Body of pancreas (tissue), 4 donors: ENCODE measurements at places on chromosomes 5 and 9. TPM values are rescaled to one million over a fixed set of nuclear protein-coding genes. Genes with fewer than 3 reads are reported as not detected.

- peaks cover 9% of the 10 kb centered on the region for H3K4me1 ChIP-seq
- H3K4me3 ChIP-seq, result no peak overlapping the region
- no peak for DNase-seq
- H3K27ac ChIP-seq, result no peak overlapping the region
- H3K27me3 ChIP-seq, result no peaks in the 10 kb centered on the region
Observed at GRCh38 chr5:146699138-146699537, 179.4 kb downstream of the PPP2R2B start.

GRCh38 chr5:124200381-124200780 lies 546.1 kb downstream of the ZNF608 start:
- no peaks in the 10 kb centered on the region for H3K36me3 ChIP-seq
- no peaks in the 10 kb centered on the region for H3K27me3 ChIP-seq
- no peak overlapping the region for H3K27ac ChIP-seq
- no peak for DNase-seq
- H3K4me3 ChIP-seq, result no peak overlapping the region
- H3K4me1 ChIP-seq, result no peaks in the 10 kb centered on the region

- no peaks in the 10 kb centered on the region for H3K36me3 ChIP-seq
- peak; percentile 36 for DNase-seq
- H3K4me1 ChIP-seq, result peaks cover 20% of the 10 kb centered on the region
- peak overlapping the region; percentile 50 for H3K27ac ChIP-seq
- no peak overlapping the region for H3K4me3 ChIP-seq
Observed at GRCh38 chr5:123875561-123876275, 363.7 kb downstream of the CSNK1G3 start.

GRCh38 chr9:130345897-130346385 lies 80.4 kb downstream of the HMCN2 start:
- no peak for DNase-seq
- no peak overlapping the region for H3K4me3 ChIP-seq
- no peaks in the 10 kb centered on the region for H3K27me3 ChIP-seq
- H3K36me3 ChIP-seq, result no peaks in the 10 kb centered on the region
- H3K27ac ChIP-seq, result no peak overlapping the region
- H3K4me1 ChIP-seq, result no peaks in the 10 kb centered on the region

Gene SPATA6L
- total RNA-seq, result 10.9 TPM

DNA sequence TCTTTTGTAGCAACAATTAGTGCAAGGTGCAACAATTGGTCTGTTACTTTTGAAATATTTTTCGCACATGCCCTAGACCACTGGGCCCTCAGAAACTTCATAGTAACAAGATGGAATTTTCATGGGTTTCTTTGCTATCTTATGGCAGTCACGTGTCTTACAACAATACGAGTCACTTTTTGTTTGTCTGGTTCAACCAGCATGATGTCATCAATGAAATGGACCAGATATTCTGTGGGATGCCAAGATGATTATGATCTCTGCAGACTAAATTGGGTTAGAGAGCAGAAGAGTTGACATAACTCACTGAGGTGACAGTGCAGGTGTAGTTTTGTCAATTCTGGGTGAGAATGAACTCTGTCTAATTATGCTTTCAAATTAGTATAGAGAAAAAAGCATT lies 239.6 kb upstream of the RIOK2 start:
- no peak overlapping the region for H3K4me3 ChIP-seq
- H3K27me3 ChIP-seq, result no peaks in the 10 kb centered on the region
